ENCODE measurements at places on chromosomes 6 and 20.

- no peak for DNase-seq
These were observed 91.3 kb upstream of the PRDM1 start for GRCh38 chr6:105994591-105995390.

DNA sequence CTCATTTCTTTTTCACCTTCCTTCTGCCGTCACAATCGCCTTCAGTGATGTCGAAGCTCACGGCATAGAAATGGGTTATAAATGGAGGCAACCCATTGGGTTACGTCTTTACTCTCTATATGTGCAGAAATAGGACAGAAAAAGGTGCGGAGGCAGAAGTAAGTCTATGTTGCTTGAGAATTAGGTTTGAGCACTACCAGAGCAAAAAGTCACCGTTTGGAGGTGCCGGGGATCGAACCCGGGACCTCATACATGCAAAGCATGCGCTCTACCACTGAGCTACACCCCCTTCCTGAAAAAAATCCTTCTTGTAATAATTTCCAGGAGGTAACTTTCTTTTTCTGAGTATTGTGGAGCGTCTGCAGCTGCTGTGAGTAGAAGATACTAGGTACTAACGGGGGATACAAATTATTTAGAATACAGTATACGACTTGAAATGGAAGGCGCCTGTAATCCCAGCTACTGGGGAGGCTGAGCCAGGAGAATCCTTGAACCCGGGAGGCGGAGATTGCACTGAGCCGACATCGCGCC lies 134.2 kb downstream of the TRIM27 start:
- DNase-seq = no peak

GRCh38 chr6:122791310-122791679 lies 2.2 kb downstream of the SMPDL3A start:
- DNase-seq = no peak

DNA sequence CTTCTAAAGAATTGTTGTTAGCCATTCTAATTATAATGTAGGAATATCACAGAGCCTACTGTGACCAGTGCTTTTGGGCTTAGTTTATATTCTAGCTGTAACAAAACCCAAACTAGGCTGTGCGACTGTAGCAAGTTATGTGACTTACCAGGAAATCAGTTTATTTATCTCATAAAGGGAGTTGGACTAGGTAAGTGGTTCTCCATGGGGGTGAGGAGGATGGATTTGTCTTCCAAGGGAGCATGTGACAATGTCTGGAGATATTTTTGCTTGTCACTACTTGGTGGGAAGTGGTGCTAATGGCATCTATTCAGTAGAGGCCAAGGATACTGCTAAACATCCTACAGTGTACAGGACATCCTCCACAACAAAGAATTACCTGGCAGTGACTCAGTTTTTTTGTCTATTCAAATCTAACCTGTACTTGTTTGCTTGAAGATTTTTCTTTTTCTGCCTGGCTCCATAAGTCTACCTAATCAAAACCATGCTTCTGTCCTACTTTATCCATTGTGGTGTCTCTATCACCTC lies 32.5 kb downstream of the ZFAND3 start:
- no peak for DNase-seq

DNA sequence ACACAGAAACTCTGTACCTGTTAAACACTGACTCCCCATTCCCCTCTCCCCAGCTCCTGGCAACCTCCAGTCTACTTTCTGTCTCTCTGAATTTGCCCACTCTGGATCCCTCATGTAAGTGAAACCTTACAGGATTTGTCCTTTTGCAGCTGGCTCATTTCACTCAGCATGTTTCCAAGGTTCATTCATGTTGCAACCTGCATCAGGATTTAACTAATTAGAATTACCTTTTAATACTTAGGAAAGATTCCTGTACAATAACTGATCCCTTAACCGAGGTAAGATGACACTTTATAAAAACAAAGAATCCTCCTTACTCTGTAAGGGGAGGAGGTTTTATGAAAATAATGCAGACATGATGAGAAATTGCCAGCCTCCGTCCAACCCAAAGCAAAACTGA lies 113.1 kb upstream of the MTHFD1L start:
- no peak for DNase-seq

DNA sequence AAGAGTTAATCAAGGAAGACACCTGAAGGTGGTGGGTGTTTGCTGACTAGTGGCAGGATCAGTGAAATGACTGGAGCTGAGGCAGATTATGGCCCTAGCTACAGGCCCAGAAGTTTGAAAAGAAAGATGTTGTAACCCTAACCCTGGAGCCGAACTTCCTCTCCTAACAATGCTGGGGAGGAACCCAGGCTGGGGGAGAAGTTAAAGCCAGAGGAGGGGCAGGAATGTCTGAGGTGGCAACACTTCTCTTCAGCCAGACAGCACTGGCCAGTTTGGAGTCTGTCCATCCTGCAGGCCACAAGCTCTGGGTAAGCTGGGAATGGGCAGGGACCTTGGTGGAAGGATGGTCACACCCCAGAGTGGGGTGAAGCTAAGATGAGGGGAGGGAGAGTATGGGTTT lies at the start of gene LST1:
TSS of gene LST1 (plus strand) at position 270 of the 400 bp plus-strand sequence. CDS start 1,023 bp downstream, outside the sequence.
- no peak for DNase-seq

GRCh38 chr20:7137395-7138151 lies 370.1 kb downstream of the BMP2 start:
- no peak for DNase-seq

Measured in stimulated activated CD4-positive, alpha-beta T cell treated with anti-CD3 and anti-CD28 coated beads, Interleukin-15, amount 100 ng/mL, for 1 hour (primary cell).